ENCODE measurements at places on chromosomes 13 and 19. TPM values are rescaled to one million over a fixed set of nuclear protein-coding genes. Genes with fewer than 3 reads are reported as not detected.

The METTL21C gene
- not detected for total RNA-seq

The KLF2 gene
- 87.8 TPM for total RNA-seq

The FGF21 gene
- total RNA-seq = not detected

The BSG gene
- 225 TPM for total RNA-seq

The RASAL3 gene
- total RNA-seq = 0.61 TPM

The GGN gene
- 0.69 TPM for total RNA-seq

The DAZAP1 gene
- total RNA-seq = 113 TPM

The TMPRSS9 gene
- total RNA-seq = 0.41 TPM

The KLK11 gene
- 0.95 TPM for total RNA-seq

The NCAN gene
- total RNA-seq = not detected

DNA sequence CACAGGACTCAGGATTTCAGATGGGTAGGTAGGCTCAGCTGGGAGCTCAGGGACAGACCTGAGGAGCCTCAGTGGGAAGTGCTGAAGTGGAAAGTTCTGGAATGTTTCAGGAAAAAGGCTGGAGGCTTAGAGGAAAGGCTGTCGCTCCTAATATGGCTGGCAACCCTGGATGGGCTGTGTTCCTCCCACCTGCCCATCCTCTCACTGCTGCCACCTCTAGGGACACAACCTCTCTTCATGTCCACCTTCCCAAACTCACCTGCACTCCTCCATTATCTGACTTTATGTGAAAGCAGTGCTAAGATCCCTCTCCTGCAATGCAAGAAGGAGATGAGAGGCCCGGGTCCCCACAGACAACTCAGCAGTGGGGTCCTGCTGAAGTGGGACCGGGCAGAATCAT is 5.8 kb upstream of the CEACAM21 start:
- H3K27me3 ChIP-seq = no peaks in the 10 kb centered on the region
- no peak overlapping the region for H3K27ac ChIP-seq
- no peak for DNase-seq
- H3K36me3 ChIP-seq = no peaks in the 10 kb centered on the region

- no peak for DNase-seq
- no peaks in the 10 kb centered on the region for H3K27me3 ChIP-seq
- no peaks in the 10 kb centered on the region for H3K36me3 ChIP-seq
- no peak overlapping the region for H3K27ac ChIP-seq
Measured at GRCh38 chr13:80161896-80162295, 179.0 kb downstream of the SPRY2 start.

DNA sequence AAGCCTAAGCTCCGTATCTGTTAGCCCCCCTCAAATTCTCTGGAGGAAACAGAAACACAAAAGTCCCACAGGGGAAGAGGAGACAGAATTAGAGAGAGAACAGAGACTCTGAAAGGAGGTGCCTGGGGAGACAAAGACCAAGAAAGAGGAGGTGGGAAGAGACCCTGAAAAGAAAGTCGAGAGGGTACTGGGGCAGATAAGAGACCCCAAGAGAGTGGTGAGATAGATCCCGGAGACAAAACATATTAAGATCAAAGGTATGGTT is 915 bp upstream of the GRWD1 start:
- no peaks in the 10 kb centered on the region for H3K27me3 ChIP-seq
- H3K36me3 ChIP-seq = no peaks in the 10 kb centered on the region
- DNase-seq = no peak
- peak overlapping the region; percentile 85 for H3K27ac ChIP-seq

- peak; percentile 81 for DNase-seq
- H3K27ac ChIP-seq = peak within 1 kb of the TSS; percentile 57
- no peaks in the 10 kb centered on the region for H3K36me3 ChIP-seq
Measured at GRCh38 chr13:52159159-52159982, at the start of gene NEK3. NEK3 (minus strand) TSS chr13:52159597; CDS start chr13:52156191, 3,406 bp downstream.

DNA sequence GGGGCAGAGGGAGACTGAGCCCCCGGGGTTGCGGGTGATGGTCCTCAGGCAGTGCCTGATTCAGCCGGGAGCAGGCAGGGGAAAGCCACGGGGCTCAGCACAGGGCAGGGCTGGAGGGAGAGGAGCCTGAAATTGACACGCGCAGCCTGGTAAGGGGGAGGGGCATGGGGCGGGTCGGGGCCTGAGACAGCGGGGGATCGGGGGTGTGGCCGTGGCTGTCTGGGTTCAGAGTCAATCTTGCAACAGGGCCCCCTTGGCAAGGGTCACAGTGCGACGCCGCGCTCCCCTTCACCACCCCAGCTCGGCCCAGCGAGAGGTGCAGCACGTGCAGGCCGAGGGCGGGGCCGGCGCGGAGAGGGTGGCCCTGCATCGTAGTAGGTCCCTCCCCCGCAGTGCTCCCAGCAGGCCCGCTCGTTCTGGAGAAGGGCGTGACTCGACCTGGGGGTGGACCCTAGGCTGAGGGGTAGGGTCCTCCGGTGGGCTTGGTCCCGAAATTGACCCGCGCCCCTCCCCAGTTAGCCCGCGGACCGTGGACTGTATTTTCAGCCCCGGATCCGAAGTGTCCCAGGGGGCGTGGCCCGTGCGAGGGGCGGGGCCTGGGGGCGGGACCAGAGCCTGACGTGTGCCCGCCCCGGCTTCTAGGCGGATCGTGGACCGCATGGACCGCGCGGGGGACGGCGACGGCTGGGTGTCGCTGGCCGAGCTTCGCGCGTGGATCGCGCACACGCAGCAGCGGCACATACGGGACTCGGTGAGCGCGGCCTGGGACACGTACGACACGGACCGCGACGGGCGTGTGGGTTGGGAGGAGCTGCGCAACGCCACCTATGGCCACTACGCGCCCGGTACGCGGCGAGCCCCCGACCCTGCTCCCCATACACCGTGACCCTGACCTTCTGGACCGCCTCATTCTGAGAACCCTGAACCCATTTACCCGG is 6.0 kb downstream of the RCN3 start:
- H3K4me3 ChIP-seq = peak overlapping the region; percentile 61
- H3K27me3 ChIP-seq = no peaks in the 10 kb centered on the region
- no peaks in the 10 kb centered on the region for H3K36me3 ChIP-seq

- no peak for DNase-seq
- no peaks in the 10 kb centered on the region for H3K27me3 ChIP-seq
- H3K27ac ChIP-seq = no peak overlapping the region
Measured at GRCh38 chr19:51676566-51677083, 16.5 kb upstream of the SPACA6 start.

DNA sequence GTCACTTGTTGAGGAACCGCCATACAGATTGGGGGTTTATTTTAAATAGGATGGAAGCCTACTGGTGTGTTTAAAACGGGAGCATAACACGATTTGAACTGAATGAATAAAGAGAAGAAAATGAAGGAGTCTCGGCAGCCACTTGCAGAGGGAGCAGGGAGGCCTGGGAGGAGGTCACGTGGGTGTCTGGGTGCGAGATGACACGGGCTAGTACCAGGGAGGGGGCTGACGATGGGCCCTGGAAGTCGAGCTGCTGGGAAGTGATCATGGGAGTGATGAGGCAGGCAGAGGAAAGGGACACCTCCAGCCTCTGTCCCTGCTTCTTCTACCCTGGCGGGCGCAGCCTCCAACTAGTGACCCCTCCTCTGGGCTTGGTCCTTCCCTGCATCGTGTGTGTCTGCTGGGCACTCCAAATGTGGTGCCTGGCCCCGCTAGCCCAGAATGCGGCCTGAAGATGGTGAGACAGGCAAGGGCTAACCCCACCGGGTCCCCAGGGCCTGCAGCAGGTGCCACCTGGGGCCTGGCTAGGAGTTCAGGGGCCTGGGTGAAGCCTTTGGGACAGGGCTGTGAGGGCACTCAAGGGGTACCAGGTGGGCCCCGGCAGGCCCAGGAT is 35.5 kb downstream of the CRTC1 start:
- no peak overlapping the region for H3K27ac ChIP-seq
- no peaks in the 10 kb centered on the region for H3K4me1 ChIP-seq
- no peaks in the 10 kb centered on the region for H3K27me3 ChIP-seq
- DNase-seq = no peak
- no peaks in the 10 kb centered on the region for H3K36me3 ChIP-seq

DNA sequence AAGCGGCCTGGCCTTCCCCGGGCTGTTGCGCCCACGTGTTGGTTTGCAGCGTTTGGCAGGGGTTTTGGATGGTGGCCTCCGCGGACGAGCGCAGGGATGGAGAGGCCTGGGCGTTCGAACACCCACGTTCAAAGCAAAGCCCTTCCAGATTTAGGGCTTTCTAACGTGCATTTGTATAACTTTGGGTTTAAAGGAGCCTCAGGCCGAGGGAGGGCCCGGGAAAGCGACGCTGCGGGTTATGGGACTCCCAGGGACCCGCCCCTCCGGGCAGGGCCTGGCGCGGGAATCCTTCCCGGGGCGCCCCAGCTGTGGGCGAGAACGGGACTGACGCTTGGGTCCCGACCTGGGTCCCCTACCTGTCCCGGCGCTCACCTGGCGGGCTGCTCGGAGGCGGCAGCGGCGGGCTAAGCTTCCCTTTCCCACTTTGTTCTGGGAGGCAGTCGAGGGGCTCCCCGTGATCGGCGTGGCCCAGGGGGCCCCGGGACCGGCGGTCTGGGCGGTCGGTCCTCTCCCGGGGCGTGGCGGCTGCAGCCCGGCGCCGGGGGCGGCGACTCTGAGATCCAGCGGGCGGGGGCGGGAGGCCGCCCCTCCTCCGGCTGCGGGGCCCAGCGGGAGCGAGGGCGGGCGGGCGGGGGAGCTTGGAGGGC is at the start of gene FBXO17:
FBXO17 (minus strand) TSS at position 529 of the 647 bp plus-strand sequence. CDS start 25,423 bp downstream, outside the sequence.
- H3K4me1 ChIP-seq = no peaks in the 10 kb centered on the region
- DNase-seq = peak; percentile 65
- H3K27me3 ChIP-seq = no peaks in the 10 kb centered on the region

- no peaks in the 10 kb centered on the region for H3K4me1 ChIP-seq
- H3K27me3 ChIP-seq = no peaks in the 10 kb centered on the region
- peak; percentile 88 for DNase-seq
- peak within 1 kb of the TSS; percentile 65 for H3K27ac ChIP-seq
- no peaks in the 10 kb centered on the region for H3K36me3 ChIP-seq
- H3K4me3 ChIP-seq = peak within 1 kb of the TSS; percentile 80
Measured at GRCh38 chr19:18940769-18941627, at the start of gene HOMER3. HOMER3 (minus strand) TSS chr19:18941217; CDS start chr19:18938982, 2,235 bp downstream.

GRCh38 chr19:11279505-11280236 is 16.3 kb upstream of the TSPAN16 start:
- no peak overlapping the region for H3K4me3 ChIP-seq
- no peaks in the 10 kb centered on the region for H3K4me1 ChIP-seq
- no peak for DNase-seq
- no peaks in the 10 kb centered on the region for H3K36me3 ChIP-seq

DNA sequence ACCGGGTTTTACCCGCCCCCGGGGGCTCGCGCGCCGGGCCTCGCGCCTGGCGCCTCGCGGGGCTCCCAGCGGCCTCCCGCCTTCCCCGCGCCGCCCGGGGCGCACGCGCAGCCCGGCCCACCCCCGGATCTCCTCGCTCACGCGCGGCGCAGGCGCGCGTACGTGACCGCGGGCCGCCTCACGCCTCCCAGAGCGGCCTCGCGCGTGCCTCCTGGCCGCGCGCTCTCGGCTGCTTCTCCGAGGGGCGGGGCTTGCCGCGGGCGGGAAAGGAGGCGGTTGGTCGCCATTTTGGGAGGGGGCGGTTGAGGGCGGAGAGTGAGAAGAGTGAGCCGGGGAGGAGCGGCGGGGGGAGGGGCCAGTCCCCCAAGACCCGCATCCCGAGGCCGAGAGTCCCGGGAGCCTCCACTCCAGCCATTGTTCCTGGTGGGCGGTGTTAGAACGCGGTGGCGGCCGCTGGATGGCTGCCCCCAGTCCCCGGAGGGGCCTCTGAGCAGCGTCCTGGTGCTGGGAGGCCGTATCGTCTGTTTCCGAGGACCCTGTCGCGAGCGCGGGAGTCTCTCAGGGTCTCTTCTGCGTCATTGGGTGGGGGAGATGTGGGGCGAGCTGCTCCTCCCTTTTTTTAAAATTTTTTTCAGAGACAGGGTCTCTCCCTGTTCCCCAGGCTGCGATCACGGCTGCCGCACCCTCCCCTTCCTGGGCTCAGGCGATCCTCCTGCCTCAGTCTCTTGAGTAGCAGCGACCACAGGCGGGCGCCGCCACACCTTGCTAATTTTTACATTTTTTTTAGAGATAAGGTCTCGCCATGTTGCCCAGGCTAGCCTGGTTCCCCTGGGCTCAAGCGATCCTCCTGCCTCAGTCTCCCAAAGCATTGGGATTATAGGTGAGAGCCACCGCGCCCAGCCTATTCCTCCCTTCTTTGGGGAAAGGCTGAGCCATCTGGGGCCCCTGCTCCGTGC is at the start of gene ZNF541:
ZNF541 (minus strand) TSS at position 78 of the 956 bp plus-strand sequence. CDS start 17,292 bp downstream, outside the sequence.
- H3K4me3 ChIP-seq = peak within 1 kb of the TSS; percentile 19
- H3K4me1 ChIP-seq = no peaks in the 10 kb centered on the region
- no peak within 1 kb of the TSS for H3K27ac ChIP-seq
- no peaks in the 10 kb centered on the region for H3K36me3 ChIP-seq

- H3K4me3 ChIP-seq = no peak overlapping the region
- DNase-seq = no peak
- H3K27ac ChIP-seq = no peak overlapping the region
- peaks cover 2% of the 10 kb centered on the region for H3K4me1 ChIP-seq
Measured at GRCh38 chr13:109922518-109922917, 136.1 kb upstream of the IRS2 start.

- H3K4me3 ChIP-seq = no peak overlapping the region
- DNase-seq = no peak
- H3K36me3 ChIP-seq = no peaks in the 10 kb centered on the region
- no peaks in the 10 kb centered on the region for H3K27me3 ChIP-seq
Measured at GRCh38 chr13:95754069-95754468, 77.1 kb downstream of the DNAJC3 start.

- H3K4me3 ChIP-seq = no peak overlapping the region
- H3K27me3 ChIP-seq = no peaks in the 10 kb centered on the region
- no peaks in the 10 kb centered on the region for H3K4me1 ChIP-seq
- no peak overlapping the region for H3K27ac ChIP-seq
Measured at GRCh38 chr19:45670670-45671453, 2.8 kb downstream of the GIPR start.

DNA sequence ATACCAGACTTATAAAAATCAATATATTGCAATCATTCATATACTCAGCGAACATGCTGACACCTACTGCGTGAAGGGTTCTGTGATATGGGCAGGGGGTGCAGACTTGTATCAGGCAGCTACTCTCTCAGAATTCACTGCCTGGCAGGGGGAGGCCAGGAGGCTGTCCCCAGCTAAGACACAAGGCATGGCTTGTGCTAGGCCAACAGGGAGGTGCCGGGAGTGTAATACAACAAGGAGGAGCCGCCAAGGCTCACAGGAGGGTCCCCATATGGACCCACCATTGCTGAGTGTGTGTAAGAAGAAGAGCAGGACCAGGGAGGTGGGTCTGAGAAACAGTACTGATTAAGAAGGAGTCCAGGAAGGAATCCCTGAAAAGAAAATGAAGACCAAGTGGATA is 97.2 kb downstream of the COL4A2 start:
- no peaks in the 10 kb centered on the region for H3K27me3 ChIP-seq
- DNase-seq = no peak
- H3K27ac ChIP-seq = no peak overlapping the region
- H3K4me3 ChIP-seq = no peak overlapping the region

GRCh38 chr13:31172001-31172400 is 10.3 kb upstream of the HSPH1 start:
- no peaks in the 10 kb centered on the region for H3K27me3 ChIP-seq
- no peak overlapping the region for H3K4me3 ChIP-seq
- no peak for DNase-seq

- H3K36me3 ChIP-seq = no peaks in the 10 kb centered on the region
- H3K4me3 ChIP-seq = no peak overlapping the region
- peak; percentile 78 for DNase-seq
- peaks cover 9% of the 10 kb centered on the region for H3K4me1 ChIP-seq
- H3K27ac ChIP-seq = no peak overlapping the region
- no peaks in the 10 kb centered on the region for H3K27me3 ChIP-seq
Measured at GRCh38 chr19:8373867-8374813, 10.2 kb downstream of the ANGPTL4 start.

GRCh38 chr19:30695171-30695875 is 323.1 kb downstream of the ZNF536 start:
- H3K4me3 ChIP-seq = no peak overlapping the region
- no peaks in the 10 kb centered on the region for H3K27me3 ChIP-seq
- no peaks in the 10 kb centered on the region for H3K36me3 ChIP-seq
- peaks cover 1% of the 10 kb centered on the region for H3K4me1 ChIP-seq
- no peak overlapping the region for H3K27ac ChIP-seq

- no peak overlapping the region for H3K27ac ChIP-seq
- DNase-seq = no peak
- H3K36me3 ChIP-seq = no peaks in the 10 kb centered on the region
- H3K4me1 ChIP-seq = peaks cover 5% of the 10 kb centered on the region
Measured at GRCh38 chr13:99972190-99972731, 694 bp upstream of the ZIC5 start.
